ENCODE measurements at places on chromosomes 3 and 15.

GRCh38 chr3:67567893-67568292 lies 86.5 kb downstream of the SUCLG2 start:
- no peak for DNase-seq

DNA sequence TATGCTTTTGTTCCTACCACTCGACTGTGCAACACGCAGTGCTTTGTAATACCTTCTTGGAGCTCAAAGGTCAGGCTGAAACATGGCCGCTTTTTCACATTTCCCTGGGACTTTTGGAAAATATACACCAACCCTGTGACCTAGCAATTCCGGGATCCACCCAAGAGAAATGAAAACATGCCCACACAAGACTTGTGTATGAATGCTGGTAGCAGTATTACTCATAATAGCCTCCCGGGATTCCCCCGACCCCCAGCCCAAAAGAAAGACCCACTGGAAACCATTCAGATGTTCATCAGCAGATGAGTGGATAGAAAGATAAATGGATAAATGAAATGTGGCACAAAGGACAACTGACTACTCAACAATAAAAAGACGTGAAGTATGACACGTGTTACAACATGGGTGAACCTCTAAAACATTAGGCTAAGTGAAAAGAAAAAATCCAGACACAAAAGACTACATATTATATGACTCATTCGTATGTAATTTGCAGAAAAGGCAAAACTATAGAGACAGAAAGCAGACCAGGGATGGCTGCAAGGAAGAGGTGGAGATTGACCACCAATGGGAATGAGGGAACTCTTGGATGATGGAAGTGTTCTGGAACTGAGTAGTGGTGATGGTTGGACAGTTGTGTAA lies 104.1 kb downstream of the PGPEP1L start:
- DNase-seq, result no peak

DNA sequence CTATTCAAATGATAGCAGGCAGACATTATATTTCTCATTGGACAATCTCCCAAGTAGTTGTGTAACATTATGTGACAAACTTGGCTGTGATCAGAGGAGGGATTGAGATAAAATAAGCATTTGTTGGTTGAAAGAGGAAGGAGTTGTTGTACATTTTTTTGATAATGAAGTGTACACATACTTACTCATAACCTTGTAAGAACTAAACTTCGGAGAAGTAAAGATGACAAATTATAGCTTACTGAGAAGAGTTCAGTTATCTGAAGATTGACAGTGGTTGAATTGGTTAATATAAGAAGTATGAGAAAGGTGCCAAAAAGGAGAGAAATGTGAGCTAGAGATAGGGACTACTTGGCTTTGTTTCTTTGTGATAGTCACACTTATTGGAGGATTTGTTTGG lies 32.6 kb downstream of the STT3B start:
- DNase-seq, result no peak

DNA sequence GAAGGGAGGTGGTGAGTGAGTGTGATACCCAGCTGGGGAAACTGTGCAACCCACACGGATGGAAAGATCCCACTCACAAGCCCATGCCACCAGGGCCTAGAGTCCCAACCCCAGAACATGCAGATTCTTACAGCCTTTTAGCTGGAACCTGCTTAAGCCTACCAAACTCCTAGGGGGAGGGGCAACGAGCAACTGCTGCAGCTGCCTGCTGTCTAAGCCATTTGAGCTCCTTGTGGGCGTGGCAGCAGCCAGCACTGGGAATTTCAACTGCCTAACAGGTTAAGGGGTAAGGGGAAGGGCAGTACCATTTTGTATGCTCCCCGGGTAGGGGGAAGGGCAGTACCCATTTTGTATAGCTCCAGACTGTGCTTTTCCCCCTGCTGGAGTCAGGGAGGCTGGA lies 673.2 kb upstream of the BCHE start:
- DNase-seq, result no peak

DNA sequence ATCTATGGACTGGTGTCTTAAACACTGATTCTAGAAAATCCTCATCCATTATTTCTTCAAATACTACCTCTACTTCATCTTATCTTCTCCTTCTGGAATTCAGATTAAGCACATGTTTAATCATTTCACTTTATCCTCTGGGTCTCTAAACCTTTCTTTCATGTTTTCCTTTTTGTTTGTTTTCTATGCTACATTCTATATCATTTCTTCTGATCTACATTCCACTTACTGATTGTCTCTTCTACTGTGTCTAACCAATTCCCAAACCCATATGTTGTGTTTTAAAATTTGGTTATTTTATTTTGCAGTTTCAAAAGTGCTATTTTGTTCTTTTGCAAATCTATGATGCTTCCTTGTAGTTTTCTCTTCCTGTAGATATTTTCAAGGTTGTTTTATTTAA lies 31.7 kb downstream of the CCR4 start:
- no peak for DNase-seq

DNA sequence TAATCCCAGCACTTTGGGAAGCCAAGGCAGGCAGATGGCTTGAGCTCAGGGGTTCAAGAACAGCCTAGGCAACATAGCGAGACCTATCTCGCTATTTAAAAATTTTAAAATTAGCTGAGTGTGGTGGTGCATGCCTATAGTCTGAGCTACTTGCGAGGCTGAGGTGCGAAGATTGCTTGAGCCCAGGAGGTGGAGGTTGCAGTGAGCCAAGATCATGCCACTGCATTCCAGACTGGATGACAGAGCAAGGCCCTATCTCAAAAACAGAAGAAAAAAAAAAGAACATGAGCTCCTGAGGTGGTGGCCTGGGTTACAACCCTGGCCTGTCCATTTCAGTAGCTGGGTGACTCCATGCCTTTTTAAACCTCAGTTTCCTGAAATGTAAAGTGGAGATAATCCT lies 7.2 kb downstream of the DNASE1L3 start:
- DNase-seq, result no peak

GRCh38 chr3:8571256-8571655 lies 69.6 kb downstream of the LMCD1 start:
- DNase-seq, result no peak

DNA sequence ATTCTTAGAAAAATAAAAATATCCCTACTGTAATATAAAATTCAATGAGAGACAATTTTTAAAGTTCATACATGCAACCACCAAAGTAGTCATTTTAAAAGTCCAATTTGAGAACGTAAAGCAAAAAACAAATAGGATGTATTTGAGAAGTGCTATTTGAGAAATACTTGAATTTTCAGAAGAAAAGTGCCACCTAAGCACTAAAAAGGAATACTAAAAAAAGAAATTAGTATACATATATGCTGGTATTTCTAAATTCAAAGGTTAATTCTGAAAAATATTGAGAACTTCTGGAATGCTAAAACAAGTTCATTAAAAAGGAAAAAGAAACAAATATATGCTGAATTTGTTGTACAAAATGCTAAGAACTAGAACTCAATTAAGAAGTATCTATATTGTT lies 29.2 kb upstream of the ARRDC4 start:
- no peak for DNase-seq

DNA sequence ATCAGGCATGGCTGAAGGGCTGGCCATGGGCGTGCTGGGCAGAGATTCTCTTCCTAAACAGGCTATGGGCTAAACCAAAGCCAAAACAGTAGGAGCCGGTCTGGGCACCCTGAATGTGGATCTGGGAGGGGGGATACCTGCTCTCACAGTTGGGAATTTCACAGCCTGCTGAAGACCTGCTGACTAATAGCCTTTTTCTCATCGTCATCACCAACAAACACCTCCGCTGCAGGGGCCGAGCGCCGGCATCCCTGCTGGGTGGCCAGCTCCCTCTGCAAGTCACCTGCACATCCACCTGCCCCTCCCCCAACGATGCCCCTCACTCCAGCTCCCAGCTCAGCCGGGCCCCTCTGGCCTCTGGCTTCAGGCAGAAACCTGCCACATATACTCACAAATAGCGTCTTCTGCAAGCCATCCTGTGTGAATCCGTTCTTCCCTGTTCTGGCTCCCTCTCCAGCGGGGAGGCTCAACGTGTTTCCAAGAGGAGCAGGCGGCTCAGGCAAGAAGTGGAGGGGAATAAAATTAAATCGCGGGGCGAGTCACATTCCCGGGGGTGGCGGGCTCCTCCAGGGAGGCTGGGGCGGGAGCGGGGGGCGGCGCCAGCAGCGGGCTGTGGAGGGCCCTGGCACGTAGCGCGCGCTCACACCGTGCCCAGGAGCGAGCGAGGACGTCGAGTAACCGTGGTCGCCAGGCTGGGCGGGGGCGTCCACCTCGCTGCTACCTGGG lies 466 bp downstream of the IQSEC1 start:
- DNase-seq, result no peak

DNA sequence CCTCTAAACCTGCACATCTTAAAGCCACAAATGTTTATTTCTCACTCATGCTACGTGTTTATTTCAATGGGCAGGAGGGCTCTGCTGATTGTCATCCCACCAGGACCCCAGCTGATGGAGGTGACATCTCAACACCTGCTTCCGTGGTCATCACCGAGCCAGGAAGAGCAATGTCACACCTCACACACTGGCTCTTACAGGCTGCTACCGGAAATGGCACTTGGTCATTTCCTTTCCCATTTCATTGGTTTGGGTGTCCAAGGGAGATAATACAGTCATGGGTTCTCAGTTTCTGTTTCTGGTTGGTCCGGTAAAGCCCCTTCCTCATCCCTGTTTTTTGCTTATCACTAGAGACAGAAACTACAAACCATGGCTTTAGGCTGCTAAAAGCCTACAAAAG lies 41.9 kb downstream of the ABHD2 start:
- DNase-seq, result no peak

DNA sequence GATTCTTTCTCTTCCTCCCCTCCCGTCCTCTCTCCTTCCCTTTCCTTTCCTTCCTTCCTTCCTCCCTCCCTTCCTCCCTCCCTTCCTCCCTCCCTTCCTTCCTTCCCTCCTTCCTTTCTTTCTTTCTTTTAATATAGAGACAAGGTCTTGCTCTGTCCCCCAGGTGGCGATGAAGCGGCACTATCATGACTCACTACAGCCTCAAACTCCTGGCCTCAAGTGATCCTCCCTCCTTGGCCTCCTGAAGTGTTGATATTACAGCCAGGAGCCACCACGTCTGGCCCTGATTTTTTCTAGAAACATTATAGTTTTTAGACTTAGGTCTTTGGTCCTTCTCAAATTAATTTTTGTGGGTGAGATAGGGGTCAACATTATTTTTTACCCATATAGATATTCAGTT lies 15.5 kb downstream of the GRM2 start:
- no peak for DNase-seq

DNA sequence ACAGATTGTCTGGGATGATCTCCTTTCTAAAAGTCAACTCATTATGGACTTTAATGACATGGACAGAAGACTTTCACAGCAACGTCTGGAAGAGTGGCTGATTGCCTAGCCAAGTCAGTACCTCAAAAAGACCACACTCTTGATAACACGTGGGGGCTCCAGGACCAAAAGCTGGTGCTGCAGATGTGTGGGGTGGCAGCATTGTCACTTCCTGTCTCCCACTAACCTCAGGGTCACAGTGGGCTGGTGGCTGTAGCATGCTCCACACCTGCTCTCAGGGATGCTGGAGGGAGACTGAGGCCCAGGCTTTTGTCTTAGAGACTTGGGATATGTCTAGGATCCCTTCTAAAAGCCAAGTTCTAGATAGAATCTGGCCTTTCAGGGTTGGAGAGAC lies 118.1 kb downstream of the APBA2 start:
- DNase-seq, result no peak

DNA sequence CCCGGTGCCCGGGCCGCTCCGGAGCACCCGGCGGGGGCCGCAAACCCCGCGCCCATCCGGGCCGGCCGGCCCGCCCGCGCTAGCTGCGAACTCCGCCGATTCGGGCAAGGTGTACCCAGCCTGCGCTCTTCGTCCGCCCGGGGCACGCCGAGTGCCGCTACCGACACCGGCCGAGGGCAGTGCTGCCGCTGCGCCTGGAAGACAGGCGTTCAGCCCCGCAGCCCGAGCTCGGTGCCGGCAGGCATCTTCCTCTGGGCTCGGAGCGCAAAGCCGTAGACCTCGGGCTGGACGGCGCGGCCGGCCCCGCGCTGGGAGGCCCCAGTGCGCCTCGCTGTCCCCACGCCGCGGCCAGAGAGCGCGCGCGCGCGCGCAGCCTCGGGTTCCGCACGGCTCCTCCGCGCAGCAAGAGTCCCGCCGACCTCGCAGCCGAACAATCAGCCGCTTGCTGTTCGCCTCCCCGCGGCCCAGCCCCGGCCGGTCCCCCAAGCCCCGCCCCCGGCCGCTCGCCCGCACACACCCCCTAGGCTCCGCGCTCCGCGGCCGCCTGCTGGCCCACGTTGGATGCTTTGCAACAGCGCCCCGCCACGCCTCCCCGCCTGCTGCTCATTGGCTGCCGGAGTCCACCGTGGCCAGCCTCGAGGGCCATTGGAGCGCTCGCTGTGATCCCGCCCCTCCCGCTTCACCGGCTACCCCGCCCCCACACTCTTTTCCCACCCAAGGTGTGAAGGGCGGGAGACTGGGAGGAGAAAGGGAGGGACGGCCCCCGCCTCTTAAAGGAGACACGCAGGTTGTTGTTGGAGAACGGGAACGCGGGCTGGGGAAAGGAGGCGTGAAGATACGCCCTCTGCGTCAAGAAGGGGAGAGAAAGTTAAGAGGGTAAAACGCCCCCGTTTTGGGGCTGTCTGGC lies at the start of gene LRIG1:
TSS of gene LRIG1 (minus strand) at position 447 of the 907 bp plus-strand sequence. CDS start 615 bp downstream, outside the sequence.
- DNase-seq, result peak; percentile 97

- no peak for DNase-seq
Observed at GRCh38 chr3:71227270-71227661, 356.3 kb downstream of the FOXP1 start.

DNA sequence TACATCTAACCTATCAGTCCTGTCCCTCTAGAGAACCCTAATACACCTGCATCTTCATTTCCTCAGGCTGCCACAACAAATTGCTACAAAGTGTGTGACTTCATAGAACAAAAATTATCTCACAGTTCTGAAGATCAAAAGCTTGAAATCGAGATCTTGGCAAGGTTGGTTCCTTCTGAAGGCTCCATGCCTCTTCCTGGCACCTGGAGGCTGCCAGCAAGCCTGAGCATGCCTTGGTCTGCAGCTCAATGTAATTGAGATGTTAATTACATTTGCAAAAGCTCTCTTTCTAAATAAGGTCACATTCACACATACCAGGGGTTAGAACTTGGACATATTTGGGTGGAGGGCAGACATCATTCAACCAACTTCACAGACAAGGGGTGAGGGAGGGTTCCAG lies 86.4 kb upstream of the ABHD17C start:
- no peak for DNase-seq

DNA sequence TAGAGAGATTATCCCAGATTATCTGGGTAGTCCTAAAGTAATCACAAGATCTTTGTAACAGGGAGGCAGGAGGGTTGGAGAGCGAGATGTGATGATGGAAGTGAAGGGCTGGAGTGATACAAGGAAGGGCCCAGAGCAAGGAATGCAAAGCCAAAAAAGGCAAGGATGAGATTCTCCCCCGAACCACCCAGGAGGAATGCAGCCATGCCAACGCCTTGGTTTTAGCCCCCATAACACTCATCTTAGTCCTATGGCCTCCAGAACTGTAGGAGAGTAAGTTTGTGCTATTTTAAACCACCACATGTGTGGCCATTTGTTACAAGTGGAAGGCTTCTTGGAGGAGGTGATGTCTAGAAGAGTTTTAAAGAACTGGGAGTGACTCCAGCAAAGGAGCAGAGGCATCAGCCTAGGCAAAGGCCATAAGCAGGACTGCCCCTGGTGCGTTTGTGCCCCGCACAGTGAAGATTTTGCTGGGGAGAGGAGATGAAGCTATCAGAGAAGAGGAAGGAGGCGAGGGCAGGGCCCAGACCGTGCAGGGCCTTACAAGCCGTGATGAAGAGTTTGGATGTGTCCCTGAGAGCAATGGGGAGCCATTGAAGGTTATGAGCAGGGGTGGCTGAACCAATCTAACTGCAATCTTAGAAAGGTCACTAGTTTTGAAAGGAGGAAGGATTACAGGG lies 25.3 kb upstream of the CORO2B start:
- no peak for DNase-seq
